ENCODE measurements at places on chromosomes 4 and X.

GRCh38 chr4:121050300-121050699 lies 22.0 kb downstream of the NDNF start:
- no peak for DNase-seq

- DNase-seq = no peak
Observed at GRCh38 chr4:165199286-165199685, 8.1 kb upstream of the KLHL2 start.

DNA sequence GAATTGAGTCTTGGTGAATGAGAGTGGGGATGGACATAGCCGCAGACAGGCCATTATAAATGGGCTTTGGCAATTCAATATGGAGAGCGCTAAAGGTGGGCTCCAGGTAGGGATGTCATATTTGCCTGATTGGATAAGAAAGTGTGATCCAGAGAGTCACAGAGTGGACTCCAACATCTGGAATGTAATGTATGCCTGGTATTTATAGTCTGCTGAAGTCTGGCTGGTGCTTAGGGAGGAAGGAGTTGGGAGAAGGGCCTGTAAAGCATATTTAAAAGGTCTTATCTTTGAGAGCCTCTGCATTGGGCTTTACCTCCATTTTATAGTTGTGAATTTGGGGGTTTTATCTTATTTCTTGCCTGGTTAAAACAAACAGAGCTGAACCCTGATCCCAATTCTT lies 153.2 kb downstream of the GALNTL6 start:
- no peak for DNase-seq

- DNase-seq = no peak
Observed at GRCh38 chrX:135264206-135264605, 12.3 kb downstream of the ETDA start.

DNA sequence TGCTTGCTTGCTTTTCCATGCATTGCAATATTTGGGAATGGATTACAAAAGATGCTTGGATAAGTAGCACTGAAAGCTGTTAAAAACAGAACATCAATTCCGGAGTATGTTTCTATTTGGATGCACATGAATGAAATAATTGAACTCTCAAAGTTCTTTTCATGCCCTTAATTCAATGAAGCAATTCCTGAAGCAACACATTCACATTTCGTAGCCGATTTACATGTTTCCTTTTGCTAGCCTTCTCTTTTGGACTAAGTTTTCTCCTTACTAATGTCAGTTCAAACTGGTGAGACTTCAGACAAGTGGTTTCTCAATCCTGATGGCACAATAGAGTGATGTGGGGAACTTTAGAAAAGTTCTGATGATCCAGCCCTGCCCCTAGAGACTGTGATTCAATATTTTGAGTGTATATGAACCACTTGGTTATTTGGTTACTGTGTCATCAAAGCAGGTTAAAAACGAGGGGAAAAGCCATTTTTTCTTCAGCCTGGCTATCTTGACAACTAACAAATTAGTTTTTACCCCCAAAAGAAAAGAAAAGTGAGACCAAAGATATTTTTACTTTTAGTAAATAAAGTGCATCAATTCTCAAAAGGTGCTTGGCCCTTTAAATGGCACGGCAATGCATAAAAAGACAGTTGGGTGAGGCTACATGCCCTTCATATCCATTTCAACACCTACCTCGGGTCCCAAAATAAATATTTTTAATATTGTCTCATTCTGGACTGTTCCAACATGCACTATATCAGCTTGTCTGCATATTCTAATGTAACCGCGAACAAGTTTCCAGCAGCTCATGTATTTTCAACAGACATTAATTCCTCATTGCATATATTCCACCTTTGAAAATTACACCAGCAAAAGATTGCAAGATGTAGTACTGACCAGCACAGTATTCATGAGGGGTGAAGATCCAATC lies 90.1 kb upstream of the RPL34 start:
- no peak for DNase-seq

- DNase-seq = peak; percentile 82
Observed at GRCh38 chr4:88007304-88008121, at the start of gene PKD2. Gene PKD2 (plus strand): TSS chr4:88007635. CDS start chr4:88007734, 99 bp downstream.

DNA sequence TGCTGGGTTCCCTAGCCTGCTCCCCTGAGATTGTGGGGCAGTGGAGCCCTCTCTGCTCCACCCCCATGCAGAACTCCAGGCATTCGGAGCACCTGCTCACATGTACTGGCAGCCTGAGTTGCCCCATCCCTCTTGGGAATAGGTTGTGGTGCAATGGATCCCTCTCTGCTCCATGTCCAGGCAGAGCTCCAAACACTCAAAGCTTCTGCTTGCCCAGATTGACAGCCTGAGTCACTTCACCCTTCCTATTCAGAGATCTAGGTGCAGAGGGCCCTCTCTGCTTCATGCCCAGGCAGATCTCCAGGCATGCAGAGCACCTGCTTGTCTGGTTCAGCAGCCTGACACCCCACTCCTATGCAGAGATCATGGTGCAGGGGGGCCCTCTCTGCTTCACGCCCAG lies 18.6 kb upstream of the TEX13B start:
- DNase-seq = no peak

GRCh38 chrX:40281336-40282005 lies 183.7 kb upstream of the BCOR start:
- DNase-seq = no peak

GRCh38 chr4:171849686-171850222 lies 36.5 kb downstream of the GALNTL6 start:
- no peak for DNase-seq
